ENCODE measurements at places on chromosomes 6 and 20. TPM values are rescaled to one million over a fixed set of nuclear protein-coding genes. Genes with fewer than 3 reads are reported as not detected.

Gene CCN2
- total RNA-seq = 1.3 TPM

Gene CLPSL2
- total RNA-seq = not detected

Gene ZSCAN23
- total RNA-seq = 2.4 TPM

Gene COL12A1
- total RNA-seq = 11.3 TPM

Gene HEBP2
- 64.8 TPM for total RNA-seq

Gene GTSF1L
- total RNA-seq = not detected

Gene CALHM6
- 0.64 TPM for total RNA-seq

Gene RAB32
- total RNA-seq = 230 TPM

Gene ZBTB46
- 2.0 TPM for total RNA-seq

Gene KCNK17
- total RNA-seq = not detected

Gene SMPDL3A
- 7.4 TPM for total RNA-seq

Gene GRM1
- not detected for total RNA-seq

Gene CST5
- total RNA-seq = not detected

Gene TTPAL
- 9.0 TPM for total RNA-seq

Gene EIF6
- 226 TPM for total RNA-seq

Gene ARMC12
- 0.13 TPM for total RNA-seq

Gene CST7
- total RNA-seq = not detected

Gene TFAP2B
- not detected for total RNA-seq

Gene CD164
- total RNA-seq = 115 TPM

Gene HMGA1
- 91.4 TPM for total RNA-seq

Gene RUNX2
- total RNA-seq = 0.79 TPM
